ENCODE measurements at places on chromosomes 12 and 14.

- DNase-seq, result no peak
Observed at GRCh38 chr14:52876806-52877205, 74.0 kb downstream of the FERMT2 start.

- DNase-seq, result peak; percentile 0
Observed at GRCh38 chr12:25743679-25744215, 190.7 kb upstream of the LMNTD1 start.

GRCh38 chr12:65622056-65622455, 202.2 kb upstream of the HMGA2 start:
- no peak for DNase-seq

DNA sequence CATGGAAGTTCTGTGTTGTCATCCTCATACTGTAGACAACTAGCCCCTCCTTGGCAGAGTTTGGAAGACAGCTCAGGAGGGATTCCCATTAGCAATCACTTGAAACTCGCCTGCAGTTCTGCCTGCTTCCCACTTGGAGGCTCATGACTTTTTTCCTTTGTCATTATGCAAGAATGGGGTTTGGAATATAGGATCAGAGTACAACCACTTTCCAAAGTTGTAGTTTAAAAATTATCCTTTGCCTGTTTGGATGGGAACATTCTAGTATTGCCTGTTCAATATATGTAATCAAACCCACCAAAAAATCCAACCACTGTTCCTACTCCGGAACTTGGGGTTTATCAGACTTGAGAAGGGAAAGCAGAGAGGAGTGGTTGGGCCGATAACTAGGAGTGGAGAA, 2.1 kb upstream of the GPD1 start:
- no peak for DNase-seq

GRCh38 chr12:113416091-113416754, 6.0 kb upstream of the SDSL start:
- peak; percentile 95 for DNase-seq

- no peak for DNase-seq
Observed at GRCh38 chr14:84927096-84927827, 602.7 kb upstream of the FLRT2 start.

- no peak for DNase-seq
Observed at GRCh38 chr12:125412506-125412905, 347.3 kb downstream of the AACS start.

- no peak for DNase-seq
Observed at GRCh38 chr14:21300892-21301291, 21.0 kb downstream of the RPGRIP1 start.

- no peak for DNase-seq
Observed at GRCh38 chr12:52715416-52715815, 12.1 kb upstream of the KRT77 start.

DNA sequence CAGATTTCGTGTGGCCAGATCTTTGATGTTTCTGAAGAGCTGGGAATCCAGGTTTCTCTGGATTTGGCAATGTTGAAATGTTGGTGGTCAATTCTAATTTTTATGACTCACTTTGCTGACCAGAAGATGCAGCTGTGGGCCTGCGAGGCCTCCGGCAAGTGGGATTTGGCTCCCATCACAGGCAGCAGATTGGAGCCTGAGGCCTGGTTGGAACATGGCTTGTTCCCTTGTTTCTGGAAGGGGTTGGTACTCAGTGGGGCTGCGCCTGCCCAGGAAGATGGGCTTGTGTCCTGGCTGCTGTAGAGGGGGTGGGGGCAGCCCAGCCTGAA, 23.1 kb downstream of the FBRSL1 start:
- no peak for DNase-seq

DNA sequence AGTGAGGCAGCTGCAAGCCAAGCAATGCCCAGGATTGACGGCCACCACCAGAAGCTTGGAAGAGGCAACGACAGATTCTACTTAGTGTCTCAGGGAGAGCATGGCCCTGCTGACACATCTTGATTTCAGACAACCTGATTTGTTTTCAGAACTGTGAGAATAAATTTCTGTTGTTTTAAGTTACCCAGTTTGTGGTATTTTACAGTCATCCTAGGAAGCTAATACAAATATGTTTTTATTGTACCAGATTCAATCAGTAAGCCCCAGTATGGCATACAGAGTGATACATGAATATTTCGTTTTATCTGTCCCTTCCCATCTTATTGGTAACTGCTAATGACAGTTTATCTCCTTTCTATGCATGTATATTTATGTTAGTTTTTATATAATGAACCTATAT, 62.3 kb downstream of the SAMD4A start:
- no peak for DNase-seq

DNA sequence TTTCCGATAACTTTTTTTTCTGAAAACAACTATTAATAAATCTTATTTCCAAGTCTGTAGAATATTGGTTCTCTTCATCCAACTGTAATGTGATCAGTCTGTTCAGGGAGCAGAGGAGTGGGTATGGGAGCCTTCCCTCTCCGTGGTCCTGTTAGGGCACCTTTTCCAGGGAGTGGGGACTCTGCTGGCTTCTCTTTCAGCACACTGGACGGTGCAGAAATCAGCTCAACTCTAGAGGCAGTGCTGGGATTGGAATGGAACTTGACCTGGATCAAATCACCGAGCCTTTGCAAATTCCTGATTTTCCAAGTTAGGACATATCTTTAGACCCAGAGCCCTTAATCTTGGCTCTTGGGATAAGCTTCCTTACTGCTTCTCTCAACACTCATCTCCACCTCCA, 630.4 kb downstream of the DIO2 start:
- no peak for DNase-seq

GRCh38 chr12:63037746-63038712, 103.1 kb upstream of the PPM1H start:
- no peak for DNase-seq

- no peak for DNase-seq
Observed at GRCh38 chr12:86367137-86367536, 110.9 kb upstream of the MGAT4C start.

DNA sequence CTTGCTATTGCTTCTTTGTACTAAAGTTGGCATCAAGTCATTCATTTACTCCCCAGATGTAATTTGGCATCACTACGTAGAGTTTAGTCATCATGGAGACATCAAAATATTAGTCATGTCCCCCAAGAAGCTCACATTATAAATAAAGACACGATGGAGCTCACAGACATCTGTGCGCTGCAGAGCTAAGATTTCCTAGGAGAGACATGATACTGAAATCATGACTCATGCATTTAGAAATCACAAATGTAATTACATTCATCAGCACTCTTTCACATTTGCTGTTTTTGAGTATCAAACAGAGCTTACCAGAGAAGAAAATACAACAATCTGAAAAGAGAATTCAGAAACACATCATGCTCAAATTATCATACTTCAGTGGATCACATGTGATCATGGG, 169.8 kb downstream of the LRIG3 start:
- no peak for DNase-seq
